Muscle of leg (tissue), 16 donors: ENCODE measurements at places on chromosomes 5 and 9. TPM values are rescaled to one million over a fixed set of nuclear protein-coding genes. Genes with fewer than 3 reads are reported as not detected.

GRCh38 chr5:169557838-169558237 is 25.7 kb upstream of the SPDL1 start:
- H3K4me1 ChIP-seq: no peaks in the 10 kb centered on the region
- H3K27me3 ChIP-seq: no peaks in the 10 kb centered on the region
- no peaks in the 10 kb centered on the region for H3K36me3 ChIP-seq

DNA sequence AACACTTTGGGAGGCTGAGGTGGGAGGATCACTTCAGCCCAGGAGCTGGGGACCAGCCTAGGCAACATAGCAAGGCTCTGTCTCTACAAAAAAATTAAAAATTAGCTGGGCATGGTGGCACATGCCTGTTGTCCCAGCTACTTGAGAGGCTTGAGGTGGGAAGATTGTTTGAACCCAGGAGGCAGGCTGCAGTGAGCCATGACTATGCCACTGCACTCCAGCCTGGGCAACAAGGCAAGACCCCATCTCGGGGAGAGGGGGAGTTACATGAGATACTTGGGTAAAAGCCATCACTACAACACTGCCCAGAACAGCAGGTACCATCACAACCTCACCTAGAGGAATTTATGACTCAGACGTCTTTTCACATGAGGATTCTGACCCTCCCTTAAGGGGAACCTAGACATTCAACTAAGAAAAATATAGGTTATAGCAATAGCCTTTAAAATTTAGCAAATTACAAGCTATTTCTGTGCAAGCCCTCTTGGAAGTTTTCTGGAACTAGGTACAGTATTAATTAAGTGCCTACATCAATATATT is 143.5 kb downstream of the NFIB start:
- no peak overlapping the region for H3K27ac ChIP-seq
- no peaks in the 10 kb centered on the region for H3K4me1 ChIP-seq
- DNase-seq: no peak
- H3K36me3 ChIP-seq: peaks cover 7% of the 10 kb centered on the region

DNA sequence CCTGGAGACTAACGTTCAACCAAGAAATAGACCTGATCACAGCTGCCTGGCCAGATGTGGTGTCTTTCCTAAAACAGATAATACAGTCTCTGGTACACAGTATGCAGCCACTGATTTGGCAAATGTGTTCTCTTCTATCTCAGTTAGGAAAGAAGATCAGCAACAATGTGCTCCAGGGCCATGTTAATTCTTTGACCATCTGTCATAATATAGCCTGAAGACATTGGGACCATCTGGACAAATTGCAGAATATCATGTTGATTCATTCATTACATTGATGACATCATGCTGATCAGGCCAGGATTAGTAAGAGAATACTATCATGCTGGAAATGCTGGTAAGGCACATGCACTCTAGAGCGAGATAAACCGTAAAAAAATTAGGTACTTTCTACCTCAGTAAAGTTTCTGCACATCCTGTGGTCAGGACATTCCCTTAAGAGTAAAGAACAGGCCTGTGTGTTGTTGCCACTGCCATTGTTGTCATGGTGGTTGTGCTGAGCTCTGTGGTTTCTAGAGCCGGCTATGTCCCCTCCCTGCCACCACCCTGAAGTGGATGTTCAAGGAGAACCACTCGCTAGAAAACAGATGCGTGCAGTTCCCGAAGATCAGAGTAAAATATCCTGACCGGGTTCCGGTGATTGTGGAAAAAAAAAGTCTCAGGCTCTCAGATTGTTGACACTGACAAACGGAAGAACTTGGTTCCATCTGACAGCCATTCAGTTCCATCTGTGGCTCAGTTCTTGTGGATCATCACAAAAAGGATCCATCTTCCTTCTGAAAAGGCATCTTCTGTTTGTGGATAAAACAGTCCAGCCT is 6.4 kb upstream of the JMY start:
- H3K36me3 ChIP-seq: no peaks in the 10 kb centered on the region
- H3K27me3 ChIP-seq: no peaks in the 10 kb centered on the region
- H3K27ac ChIP-seq: no peak overlapping the region
- no peak overlapping the region for H3K4me3 ChIP-seq
- no peak for DNase-seq

GRCh38 chr5:58392496-58392895 is 67.4 kb downstream of the PLK2 start:
- H3K27me3 ChIP-seq: no peaks in the 10 kb centered on the region
- no peaks in the 10 kb centered on the region for H3K36me3 ChIP-seq
- H3K4me3 ChIP-seq: no peak overlapping the region
- no peak overlapping the region for H3K27ac ChIP-seq
- DNase-seq: no peak

- no peaks in the 10 kb centered on the region for H3K27me3 ChIP-seq
- DNase-seq: no peak
- H3K36me3 ChIP-seq: no peaks in the 10 kb centered on the region
- H3K27ac ChIP-seq: no peak overlapping the region
Observed at GRCh38 chr5:13956471-13956870, 12.0 kb upstream of the DNAH5 start.

The C5orf52 gene
- total RNA-seq: not detected

DNA sequence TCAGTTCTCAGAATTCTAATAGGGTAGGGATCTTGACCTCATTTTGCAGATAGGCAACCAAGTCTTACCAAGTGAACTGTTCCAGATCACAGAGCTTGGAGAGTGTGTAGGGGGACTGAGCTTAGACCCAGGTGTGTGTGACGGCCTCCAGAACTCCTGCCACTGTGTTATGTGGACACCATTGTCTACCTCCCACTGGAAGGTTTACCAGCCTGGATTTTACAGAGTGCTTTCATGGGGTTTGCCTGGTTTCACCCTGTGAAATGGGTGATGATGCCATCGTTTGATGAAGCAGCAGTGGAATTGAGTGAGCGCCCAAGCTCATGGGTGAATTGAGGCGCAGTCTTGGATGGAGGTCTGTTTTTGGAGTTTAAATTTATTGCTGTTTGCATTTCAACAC is 23.6 kb downstream of the TJP2 start:
- no peaks in the 10 kb centered on the region for H3K4me1 ChIP-seq
- H3K27ac ChIP-seq: no peak overlapping the region
- no peak overlapping the region for H3K4me3 ChIP-seq
- no peaks in the 10 kb centered on the region for H3K36me3 ChIP-seq
- DNase-seq: no peak

DNA sequence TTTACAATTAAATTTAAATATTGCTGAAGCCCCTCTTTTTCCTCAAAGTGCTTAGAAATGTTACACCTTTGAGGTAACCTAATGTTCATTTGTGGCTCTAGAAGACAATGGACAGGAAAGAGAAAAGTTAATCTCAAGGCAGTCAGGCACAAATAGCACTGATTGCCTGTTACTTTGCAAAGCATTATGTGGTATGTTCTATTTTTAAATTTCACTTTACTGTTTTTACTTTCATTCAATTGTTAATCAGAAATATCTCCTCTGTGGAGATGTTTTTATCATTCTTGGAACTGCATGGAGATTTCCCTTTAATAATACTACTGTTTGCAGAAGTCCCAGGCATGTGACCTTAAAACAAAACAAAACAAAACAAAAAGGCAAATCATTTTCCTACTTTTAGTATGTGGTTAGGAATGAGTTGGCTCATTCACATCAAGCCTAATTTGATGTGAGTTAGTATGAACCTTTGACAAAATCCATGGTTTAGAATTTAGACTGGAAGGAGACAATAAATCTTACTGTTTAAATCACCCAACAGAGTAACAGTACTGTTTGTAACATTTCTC is 67.5 kb downstream of the CWC27 start:
- no peaks in the 10 kb centered on the region for H3K27me3 ChIP-seq
- peaks cover 7% of the 10 kb centered on the region for H3K36me3 ChIP-seq
- H3K4me3 ChIP-seq: no peak overlapping the region
- no peak overlapping the region for H3K27ac ChIP-seq
- no peak for DNase-seq

- H3K4me3 ChIP-seq: no peak overlapping the region
- H3K36me3 ChIP-seq: no peaks in the 10 kb centered on the region
- H3K4me1 ChIP-seq: peaks cover 32% of the 10 kb centered on the region
- H3K27ac ChIP-seq: no peak overlapping the region
Observed at GRCh38 chr5:154118385-154118784, 72.1 kb upstream of the GALNT10 start.

DNA sequence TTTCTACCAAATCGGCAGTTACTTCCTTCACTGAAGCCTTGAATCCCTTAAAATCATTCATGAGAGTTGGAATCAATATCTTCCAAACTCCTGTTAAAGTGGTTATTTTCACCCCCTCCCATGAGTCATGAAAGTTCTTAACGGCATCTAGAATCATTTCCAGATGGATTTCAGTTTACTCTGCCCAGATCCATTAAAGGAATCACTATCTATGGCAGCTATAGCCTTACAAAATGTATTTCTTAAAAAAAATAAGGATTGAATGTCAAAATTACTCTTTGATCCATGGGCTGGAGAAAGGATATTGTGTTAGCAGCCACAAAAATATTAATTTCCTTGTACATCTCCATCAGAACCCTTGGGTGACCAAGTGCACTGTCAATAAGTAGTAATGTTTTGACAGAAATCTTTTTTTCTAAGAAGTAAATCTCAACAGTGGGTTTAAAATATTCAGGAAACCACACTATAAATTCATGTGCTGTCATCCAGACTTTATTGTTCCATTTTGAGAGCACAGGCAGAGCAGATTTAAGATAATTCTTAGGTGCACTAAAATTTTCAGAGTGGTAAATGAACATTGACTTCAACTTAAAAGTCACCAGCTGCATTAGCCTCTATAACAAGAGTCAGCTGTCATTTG is 767.7 kb downstream of the DTWD2 start:
- H3K36me3 ChIP-seq: no peaks in the 10 kb centered on the region
- no peaks in the 10 kb centered on the region for H3K4me1 ChIP-seq
- H3K27ac ChIP-seq: no peak overlapping the region
- peak; percentile 74 for DNase-seq

DNA sequence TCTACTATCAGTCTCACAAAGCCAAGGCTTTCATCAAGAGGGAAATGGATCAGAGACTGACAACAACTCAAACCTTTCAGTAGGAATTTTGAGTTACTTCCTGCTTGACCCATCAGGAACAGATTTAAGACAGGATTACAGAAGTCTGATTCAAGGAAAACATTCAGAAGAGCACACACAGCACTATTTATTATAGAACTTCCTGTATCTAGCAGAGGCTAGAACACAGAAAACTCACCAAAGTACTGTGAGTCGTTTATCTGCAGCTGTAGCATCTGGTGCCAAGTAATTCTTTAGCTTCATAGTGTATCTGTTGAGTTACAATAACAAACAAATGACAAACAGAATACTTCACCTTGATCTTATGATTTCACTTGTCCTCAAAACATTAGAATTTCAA is 13.8 kb downstream of the LEAP2 start:
- no peak overlapping the region for H3K4me3 ChIP-seq
- H3K27ac ChIP-seq: no peak overlapping the region
- no peaks in the 10 kb centered on the region for H3K4me1 ChIP-seq
- H3K27me3 ChIP-seq: no peaks in the 10 kb centered on the region
- peaks cover 35% of the 10 kb centered on the region for H3K36me3 ChIP-seq
- no peak for DNase-seq

GRCh38 chr9:6106711-6107339 is 91.4 kb upstream of the RANBP6 start:
- no peaks in the 10 kb centered on the region for H3K36me3 ChIP-seq
- no peak overlapping the region for H3K4me3 ChIP-seq
- peak; percentile 35 for DNase-seq
- H3K27ac ChIP-seq: peak overlapping the region; percentile 23

GRCh38 chr9:13970018-13970417 is 343.9 kb downstream of the NFIB start:
- peaks cover 2% of the 10 kb centered on the region for H3K4me1 ChIP-seq
- H3K36me3 ChIP-seq: no peaks in the 10 kb centered on the region
- DNase-seq: no peak
- H3K27ac ChIP-seq: no peak overlapping the region
- no peaks in the 10 kb centered on the region for H3K27me3 ChIP-seq
- H3K4me3 ChIP-seq: no peak overlapping the region

DNA sequence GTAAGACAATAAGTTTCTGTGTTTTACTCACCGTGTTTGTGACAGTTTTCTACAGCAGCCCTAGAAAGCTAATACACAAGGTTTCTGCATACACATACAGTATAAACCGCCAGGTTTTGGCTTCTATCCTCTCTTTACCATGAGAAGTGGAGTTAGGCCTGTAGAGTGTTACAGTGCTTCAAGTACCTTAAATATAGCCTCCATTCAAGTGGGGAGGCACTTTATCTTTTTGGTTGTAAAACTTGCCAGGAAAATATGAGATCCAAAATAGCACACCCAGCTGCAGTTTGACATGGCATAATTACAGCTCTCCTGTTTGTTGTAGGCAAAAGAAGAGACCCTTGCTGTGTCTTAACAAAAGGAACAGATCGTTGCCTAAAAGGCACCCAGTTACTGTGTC is 90.3 kb upstream of the PTPN3 start:
- no peak overlapping the region for H3K4me3 ChIP-seq
- no peaks in the 10 kb centered on the region for H3K36me3 ChIP-seq
- DNase-seq: no peak
- H3K4me1 ChIP-seq: no peaks in the 10 kb centered on the region

DNA sequence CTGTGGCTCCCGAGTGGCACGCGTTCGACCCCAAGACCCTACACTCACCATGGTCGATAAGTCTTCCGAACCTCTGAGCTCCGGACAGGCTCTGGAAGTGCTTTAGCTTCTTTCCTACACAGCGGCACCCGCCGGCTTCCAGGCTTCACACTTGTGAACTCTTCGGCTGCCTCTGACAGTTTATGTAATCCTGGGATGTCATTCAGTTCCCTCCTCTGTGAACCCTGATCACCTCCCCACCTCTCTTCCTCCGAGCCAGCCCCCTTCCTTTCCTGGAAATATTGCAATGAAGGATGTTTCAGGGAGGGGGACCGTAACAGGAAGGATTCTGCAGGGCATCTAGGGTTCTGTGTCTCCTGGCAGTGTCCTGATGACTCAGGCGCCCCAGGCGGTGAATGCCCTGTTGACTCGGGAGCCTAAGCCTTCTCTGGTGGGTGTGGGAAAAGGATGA is at the start of gene CD14:
CD14 (minus strand) TSS at position 155 of the 451 bp plus-strand sequence; CDS start at position 51, 104 bp downstream.
- peak within 1 kb of the TSS; percentile 40 for H3K4me3 ChIP-seq
- no peaks in the 10 kb centered on the region for H3K36me3 ChIP-seq
- peaks cover 32% of the 10 kb centered on the region for H3K27me3 ChIP-seq
- peak within 1 kb of the TSS; percentile 62 for H3K27ac ChIP-seq
- peaks cover 15% of the 10 kb centered on the region for H3K4me1 ChIP-seq
- peak; percentile 71 for DNase-seq

DNA sequence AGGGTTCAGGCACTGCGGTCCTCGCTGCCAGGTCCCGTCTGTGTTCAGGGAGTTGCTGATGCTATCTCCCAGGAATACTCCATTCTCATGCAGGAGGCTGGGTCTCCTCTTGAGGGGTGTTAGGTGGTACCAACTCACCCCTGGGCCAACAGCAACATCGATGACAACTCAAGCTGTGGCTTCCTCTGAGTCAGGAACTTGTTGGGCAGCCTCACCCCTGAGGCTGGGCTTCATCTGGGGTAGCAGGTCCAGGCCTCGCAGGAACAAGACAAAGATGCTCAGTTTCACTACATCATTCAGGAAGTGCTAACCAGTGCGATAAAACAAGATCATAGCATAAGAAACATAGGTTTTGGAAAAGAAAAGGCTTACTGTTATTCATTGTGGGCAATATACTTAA is 125.9 kb downstream of the SYK start:
- no peak overlapping the region for H3K27ac ChIP-seq
- no peak for DNase-seq
- no peaks in the 10 kb centered on the region for H3K4me1 ChIP-seq
- no peaks in the 10 kb centered on the region for H3K36me3 ChIP-seq
- no peak overlapping the region for H3K4me3 ChIP-seq
- peaks cover 2% of the 10 kb centered on the region for H3K27me3 ChIP-seq

The LHX2 gene
- 0.44 TPM for total RNA-seq

- no peak overlapping the region for H3K4me3 ChIP-seq
- H3K4me1 ChIP-seq: no peaks in the 10 kb centered on the region
- H3K36me3 ChIP-seq: no peaks in the 10 kb centered on the region
- peaks cover 2% of the 10 kb centered on the region for H3K27me3 ChIP-seq
- no peak for DNase-seq
Observed at GRCh38 chr5:2995035-2995434, 243.6 kb upstream of the IRX2 start.
